ENCODE measurements at places on chromosomes 5 and 9.

- DNase-seq = no peak
Observed at GRCh38 chr5:171953860-171954701, 52.4 kb downstream of the FBXW11 start.

DNA sequence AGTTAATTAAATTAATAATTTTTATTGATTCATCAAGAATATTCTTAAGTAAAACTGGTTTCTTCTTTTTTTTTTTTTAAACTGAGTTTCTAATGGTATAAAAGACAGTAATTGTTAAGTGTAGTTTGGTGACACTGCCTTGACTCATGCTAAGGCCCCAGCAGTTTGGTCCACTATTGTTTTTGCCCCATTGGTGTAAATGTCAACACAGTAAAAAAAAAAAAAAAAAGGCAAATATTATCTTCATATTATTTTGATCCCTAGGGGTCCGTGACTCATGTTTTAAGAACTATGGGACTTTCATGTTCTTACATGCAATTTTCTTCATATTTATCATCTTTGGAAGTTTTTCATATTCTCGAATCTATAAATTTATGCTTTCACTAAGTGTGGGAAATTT, 29.2 kb upstream of the JAK2 start:
- DNase-seq = no peak

DNA sequence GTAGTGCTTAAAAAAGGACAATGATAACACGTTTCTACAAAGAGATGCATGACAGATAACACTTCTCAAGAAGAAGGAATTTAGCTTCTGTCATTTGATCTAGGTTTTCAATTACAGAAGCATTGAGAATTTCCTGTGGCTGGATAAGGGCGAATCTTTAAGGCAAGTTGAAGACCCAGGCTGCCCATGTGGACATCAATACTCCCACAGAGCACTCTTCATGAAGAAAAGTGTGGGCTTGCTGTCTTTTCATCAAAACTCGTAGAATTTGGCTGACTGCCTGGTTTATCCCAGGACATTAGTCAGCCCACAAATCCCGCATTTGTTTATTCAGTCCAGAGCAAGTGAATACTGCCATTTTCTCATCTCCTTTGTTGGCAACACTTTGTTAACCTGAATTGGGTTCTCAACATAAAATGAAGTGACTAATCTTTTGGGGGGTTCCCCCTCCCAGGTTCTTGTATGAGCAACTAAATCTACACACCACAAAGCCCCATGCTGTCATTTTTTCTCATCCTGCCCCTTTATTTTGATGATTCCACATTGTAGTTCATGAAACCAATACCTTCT, 43.4 kb upstream of the CDKN2B start:
- DNase-seq = no peak

- no peak for DNase-seq
Observed at GRCh38 chr9:134867917-134868750, 12.5 kb upstream of the FCN2 start.

- DNase-seq = no peak
Observed at GRCh38 chr9:130382636-130383349, 62.0 kb upstream of the ASS1 start.

- DNase-seq = no peak
Observed at GRCh38 chr9:68608763-68609162, 68.1 kb upstream of the TMEM252 start.

DNA sequence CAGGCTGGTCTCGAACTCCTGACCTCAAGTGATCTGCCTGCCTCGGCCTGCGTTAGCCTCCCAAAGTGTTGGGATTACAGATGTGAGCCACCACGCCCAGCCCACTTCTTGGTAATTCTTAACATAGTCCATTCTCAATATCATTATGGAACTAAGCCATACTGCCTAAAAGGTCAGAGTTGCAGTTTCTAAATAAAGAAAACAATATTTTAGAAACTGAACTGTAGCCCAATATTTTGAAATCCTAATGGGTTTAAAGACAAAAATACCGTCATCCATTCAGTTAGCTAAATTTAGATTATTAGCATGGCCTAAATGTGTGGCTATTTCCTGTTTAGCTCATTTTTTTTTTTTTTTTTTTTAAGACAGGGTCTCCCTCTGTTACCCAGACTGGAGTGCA, 99.5 kb downstream of the USP20 start:
- DNase-seq = no peak

- DNase-seq = no peak
Observed at GRCh38 chr9:12538842-12539579, 154.2 kb upstream of the TYRP1 start.

GRCh38 chr9:7238247-7238637, 480.5 kb downstream of the KDM4C start:
- DNase-seq = no peak

GRCh38 chr9:34958411-34958982, 412 bp downstream of the PHF24 start:
- DNase-seq = no peak

DNA sequence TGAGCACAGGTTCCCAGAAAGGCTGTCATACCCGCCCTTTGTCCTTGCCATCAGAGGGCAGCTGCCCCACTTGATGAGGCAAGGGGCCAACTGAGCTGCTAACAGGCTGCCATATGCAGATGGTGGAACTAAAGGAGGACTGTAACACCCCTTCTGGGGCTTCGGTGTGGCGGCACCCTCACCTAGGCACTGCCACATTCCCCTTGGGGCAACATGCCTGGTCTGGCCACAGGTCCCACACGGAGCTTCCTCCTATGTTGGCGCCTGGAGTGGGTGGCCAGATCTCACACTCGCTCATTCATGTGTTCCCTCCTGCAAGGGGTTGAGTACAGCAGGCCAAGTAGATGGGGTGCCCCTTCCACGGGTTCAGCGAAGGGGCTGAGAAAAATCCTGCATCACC, 777.4 kb upstream of the CHD1 start:
- DNase-seq = no peak

DNA sequence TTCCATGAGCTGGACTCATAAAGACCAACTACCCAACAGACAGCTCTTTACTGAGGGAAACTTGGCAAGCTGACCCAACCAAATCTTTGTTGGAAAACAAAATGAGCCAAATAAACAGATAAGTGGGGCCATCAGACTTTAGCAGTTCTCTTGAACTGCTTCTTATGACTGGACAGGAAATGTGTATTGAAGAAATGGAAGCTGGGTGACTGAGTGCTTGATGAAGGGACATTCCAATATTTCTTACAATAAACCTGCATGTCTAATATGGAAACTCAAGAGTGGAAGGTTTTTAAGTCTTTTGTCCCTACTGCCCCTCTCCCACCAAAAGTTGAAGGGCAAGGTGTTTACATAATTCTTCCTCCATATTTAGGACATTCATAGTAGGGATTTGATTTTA, 218.8 kb upstream of the NR4A3 start:
- DNase-seq = no peak

DNA sequence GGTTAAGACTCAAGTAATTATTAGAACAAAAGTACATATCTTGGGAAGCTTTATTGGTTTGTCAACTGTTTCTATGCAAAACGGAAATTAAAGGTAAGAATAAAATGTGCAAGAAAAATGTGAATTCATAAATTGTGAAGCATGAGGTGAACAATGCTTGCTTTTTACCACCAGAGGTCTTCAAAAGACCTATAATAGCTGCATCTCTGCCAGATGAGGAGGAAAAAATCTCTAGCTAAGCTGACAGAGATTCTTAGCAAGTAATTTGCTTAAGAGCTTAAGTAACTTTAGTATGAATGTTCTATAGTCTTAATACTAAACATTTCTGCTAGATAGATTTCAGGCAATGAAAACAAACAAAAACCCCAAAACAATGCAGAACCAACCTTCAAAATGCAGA, 54.1 kb downstream of the MRPS30 start:
- DNase-seq = no peak

- DNase-seq = no peak
Observed at GRCh38 chr9:98810102-98810842, 2.8 kb downstream of the GALNT12 start.

DNA sequence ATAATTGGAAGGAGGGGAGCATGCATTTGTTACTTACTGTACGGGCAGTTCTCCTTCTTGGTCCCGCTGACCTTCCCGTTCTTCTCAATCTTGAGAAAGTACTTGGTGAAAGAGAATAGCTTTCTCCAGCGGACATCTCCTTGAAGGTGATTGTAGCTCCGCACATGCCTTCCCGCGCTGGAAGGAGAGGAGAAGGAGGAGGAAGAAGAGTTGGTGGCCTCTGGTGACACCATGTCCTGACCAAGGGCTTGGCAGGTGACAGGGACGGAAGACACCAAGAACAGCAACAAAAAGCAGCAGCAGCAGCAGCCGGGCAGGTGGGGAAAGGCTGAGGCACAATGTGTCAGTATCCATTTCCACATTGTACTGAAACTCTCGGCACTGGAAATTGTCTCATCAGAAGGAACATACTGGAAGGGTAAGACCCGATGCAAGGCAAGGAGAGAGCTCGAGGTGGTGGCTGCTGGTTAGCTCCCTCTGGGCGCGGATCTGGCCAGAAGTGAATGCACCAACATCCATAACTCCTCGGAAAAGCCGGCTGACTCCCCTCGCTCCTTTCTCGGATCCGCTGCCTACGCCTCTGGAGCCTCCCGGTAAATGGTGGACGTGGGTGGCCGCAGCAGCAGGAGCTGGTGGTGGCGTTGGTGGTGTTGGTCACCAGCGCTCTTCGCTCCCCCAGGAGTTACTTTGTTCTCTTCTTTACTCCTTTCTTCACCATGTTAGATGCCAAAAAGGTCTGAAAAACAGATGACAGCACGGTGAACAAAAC, 715 bp downstream of the FGF10 start:
- no peak for DNase-seq

DNA sequence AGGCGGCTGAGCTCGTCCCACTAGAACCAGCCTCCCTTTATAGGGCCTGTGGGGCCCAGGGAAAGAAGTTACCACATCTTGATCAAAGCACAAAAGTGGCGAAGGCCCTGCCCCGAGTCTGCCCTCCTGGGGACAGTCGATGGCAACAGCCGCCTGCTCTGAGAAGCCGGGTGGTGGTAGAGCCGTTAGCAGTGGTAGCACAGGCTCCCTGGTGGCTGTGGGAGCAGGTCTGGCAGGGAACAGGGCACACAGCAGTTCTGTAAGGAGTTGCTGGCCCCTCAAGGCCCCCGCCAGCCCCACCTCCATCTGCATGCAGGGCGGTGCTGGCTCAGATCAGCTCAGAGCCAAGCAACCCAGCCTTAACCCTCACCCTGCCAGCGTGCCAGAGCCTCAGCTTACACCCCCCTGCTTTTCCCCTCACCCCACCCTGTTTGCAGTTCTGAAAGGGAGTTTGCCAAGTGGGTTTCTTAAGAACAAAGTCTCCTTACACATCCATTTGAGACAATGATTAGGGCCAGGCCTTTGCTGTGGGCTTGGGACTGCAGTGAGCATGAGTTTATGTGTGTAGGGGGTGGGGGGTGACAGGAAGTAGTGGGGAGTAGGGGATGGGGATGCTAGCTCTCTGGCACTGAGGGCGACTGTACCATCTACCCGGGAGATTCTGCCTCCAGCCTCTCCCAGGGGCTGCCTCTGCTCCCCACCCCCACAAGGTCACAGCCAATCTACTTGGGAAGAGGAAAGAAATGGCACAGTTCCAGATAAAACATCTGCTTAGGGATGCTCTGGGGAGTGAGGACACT, 11.8 kb downstream of the ACSL6 start:
- no peak for DNase-seq

DNA sequence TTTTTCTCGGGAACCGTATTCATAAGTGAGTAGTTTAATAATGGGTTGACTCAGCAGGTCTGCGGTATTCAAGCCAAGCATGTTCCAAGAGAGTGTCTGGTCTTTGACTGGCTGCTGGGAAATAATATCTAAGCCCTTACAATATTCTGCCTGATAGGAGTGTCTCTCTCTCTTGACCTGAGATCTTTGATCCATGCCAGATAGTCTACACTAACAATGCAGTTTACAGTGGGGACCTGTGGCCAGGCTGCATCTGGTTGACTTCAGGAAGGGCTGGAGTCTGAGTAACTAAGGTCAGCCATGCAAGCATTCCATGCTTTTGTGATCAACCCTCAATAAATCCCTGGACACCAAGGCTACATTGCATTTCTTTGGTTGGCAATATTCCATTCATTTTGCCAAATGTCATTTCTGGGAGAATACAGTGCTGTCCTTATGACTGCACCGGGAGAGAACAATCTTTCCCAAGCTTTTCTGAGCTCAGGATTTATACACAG, 195.5 kb downstream of the SEMA5A start:
- no peak for DNase-seq

- DNase-seq = peak; percentile 89
Observed at GRCh38 chr5:149452007-149452664, 73.0 kb upstream of the IL17B start.

DNA sequence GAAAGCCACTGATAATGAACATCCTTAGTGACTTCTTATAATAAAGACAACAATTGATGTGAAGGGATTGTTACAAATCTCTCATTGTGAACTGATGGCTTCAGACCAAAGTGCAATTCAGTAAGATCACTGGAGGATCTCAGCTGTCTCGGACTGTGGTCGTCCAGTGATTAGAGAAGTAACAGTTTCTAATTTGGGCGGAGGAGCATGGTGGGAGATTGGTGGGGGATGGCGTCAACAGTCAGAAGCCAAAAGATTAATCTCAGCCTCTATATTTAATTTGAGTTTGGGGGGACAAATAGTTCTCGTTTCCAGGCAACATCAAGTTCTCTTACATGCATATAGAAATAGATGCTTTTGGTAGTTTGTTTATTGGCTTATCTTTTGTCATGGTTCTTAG, 11.4 kb downstream of the GZMK start:
- DNase-seq = no peak

GRCh38 chr5:114204923-114205322, 156.9 kb upstream of the KCNN2 start:
- no peak for DNase-seq

- no peak for DNase-seq
Observed at GRCh38 chr9:24487250-24487861, 58.3 kb downstream of the IZUMO3 start.

- no peak for DNase-seq
Observed at GRCh38 chr5:56649569-56649968, 165.8 kb upstream of the MAP3K1 start.

DNA sequence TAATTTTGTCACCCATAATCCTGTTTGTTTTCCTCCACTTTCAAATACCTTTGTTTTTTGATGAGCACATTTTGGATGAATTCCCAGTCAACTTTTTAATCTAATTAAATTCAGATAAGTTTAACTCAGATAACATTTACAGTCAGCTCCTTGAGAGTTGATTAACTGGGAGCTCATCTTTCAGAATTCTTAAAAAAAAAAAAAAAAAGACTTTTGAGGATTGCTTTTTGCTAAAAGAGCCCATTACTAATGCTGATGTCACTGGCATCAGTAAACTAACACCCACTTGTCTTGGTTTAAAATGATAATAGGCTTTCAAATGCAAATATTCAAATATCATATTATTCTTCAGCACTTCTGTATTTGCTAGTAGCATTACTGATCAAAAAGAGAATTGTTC, 47.1 kb upstream of the NFIB start:
- no peak for DNase-seq

- DNase-seq = no peak
Observed at GRCh38 chr5:149079883-149080282, 17.0 kb upstream of the SH3TC2 start.

DNA sequence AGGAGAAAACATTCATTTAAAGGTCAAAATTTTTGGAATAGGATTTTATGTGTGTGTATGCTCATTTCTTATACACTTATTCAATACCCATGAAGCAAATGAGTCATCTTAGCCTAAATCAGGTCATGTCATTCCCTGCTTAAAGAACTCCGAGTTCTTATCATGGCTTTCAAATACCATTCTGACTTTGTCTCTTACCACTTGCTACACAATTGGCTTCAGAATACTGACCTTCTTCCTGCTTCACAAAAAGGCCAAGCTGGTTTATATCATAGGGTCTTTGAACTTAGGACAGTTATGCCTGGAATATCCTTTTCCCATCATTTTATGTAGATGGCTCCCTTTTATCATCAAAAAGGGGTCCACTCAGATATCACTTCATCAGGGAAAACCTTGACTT, 652.2 kb upstream of the WWC1 start:
- DNase-seq = no peak

Data from vagina (tissue), 2 donors.